ENCODE measurements at places on chromosomes 16 and 17.

DNA sequence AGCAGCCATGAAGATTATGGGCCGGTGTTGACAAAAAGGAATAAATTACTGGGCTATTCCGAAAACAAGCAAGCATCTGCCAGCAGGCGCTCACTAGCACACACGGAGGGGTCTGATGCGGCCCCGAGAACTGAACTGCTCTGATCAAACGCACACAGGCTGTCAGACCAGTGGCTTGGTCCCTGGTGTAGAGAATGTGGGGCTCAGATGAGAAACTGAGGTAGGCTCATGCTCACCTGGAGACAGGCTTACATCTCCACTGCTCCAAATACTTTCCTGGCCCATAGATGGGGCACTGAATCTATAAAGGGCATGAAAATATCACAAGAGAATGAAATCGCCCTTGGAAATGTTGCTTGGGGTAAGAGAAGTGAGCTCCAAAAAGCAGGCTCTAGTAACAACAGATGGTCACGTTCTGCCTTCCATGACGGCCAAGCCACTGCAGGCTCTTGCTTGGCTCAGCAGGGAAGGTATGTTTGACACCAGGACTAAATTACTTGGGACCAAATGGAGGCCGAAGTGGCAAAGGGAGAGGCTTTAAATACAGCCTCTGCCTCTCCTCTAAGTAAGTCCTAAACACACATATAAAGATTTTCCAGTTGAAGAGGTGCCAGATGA, 5.4 kb downstream of the ABR start:
- no peak for DNase-seq

DNA sequence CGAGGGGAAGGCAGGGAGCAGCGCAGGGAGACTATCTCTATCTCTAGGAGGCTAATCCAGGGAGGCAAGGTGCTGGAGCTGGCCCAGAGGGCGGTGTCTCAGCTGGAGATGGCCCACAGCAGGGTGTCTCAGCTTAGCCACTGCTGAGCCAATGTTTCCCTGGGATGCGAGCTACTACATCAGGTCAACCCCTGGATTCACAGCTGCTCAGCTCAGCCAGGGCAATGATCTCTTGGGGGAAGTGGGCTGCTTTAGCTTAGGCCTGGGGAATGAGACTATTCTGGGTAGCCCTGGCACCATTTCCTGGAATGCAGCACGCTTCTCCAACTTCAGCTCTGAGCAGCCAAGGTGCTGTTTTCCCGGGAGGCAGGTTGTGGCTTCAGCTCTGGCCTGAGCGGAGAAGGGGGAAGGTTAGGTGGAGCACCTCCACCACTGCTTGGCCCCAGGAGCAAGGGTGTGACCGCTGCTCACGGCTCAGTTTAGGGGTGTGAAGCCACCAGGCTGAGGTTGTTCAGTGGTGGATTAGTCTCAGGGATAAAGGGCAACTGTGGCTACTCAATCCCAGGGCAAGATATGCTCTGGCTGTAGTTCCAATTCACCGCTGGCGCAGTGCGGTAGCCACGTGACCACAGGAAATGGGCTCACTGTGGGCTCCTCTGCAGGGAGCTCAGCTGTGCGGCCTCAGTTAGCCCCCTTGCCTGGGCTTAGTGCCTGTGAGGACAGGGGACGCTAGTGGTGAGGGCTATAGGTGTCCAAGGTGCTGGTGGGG, 5.2 kb upstream of the PRSS21 start:
- no peak for DNase-seq

DNA sequence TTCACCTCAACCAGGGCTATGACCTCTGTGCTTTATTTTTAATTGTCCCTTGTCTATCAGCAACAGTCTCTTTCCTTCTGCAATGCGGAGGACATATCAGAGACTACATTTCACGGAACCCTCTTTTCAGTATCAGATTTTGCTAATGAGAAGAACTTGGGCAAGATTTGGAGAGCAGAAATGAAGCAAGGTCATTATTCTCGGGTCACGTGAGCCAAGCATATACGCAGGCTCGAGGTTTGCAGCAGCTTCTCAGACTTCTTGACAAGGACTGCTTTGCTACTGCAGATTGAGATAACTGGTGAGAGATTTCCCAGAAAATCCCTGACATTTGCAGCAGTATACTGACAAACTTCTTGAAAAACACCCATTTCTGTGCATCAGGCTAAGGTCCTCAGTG, 30.4 kb downstream of the ABCA10 start:
- no peak for DNase-seq

DNA sequence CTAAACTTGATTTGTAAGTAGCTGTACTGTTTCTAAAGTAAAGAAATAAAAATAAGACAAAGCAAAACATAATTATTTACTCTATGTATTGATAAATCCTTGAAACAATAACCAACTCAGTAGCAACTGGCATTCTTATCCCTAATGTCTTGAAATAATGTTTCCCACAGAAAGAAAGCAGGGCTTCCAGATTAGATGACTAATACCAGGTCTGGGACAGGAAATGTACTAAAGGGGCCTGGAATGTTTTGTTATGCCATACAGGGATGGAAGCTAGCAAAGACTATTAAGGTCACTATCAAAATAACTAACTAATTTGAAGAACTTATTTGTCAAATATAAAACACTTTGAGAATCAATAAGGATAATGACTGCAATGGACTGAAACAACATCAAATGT, 82.1 kb downstream of the CFDP1 start:
- DNase-seq: no peak

DNA sequence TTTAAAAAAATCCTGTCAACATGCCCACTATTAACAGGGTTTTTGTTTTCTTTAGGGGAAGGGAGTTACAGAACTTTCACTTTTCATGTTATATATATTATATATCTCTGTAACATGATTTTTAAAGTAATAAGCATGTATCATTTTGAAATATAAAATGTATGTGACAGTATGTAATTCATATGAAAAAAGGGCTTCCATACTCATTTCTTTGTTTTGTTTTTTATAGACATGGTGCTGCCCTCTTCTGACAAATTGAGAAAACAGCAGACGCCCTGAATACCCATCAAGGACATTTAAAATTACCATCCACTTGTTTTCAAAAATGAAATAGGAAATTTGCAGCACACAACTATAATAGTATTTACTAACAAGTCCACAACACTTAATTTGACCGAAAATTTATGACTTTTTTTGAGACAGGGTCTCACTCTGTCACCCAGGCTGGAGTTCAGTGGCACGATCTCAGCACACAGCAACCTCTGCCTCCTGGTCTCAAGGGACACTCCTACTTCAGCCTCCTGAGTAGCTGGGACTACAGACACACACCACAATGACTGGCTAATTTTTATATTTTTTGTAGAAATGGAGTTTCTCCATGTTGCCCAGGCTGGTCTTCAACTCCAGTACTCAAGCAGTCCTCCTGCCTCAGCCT, 30.4 kb downstream of the CFDP1 start:
- peak; percentile 61 for DNase-seq

DNA sequence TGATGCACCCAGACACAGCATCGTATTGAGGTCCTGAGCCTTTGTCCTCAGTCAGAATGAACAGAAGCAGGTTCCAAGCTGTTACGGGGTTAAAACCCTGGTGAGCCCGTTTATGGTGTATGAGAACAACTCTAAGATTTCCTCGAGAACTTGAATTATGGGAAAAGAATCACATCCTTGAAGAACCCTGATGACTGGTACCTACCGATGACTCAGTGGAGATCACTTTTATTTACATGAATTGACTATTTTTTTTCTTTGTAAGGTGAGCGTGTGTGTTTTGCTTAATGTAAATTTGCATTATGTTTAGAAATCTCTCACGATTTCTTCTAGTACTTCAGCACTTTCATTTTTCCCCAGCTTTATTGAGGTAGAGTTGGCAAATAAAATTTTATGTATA, 3.3 kb upstream of the KRTAP4-4 start:
- DNase-seq: no peak

All from cerebellar cortex (tissue), 1 donor.